ENCODE measurements at places on chromosomes 11 and 22.

- peak; percentile 39 for DNase-seq
Observed at GRCh38 chr11:119755356-119756071, 26.5 kb upstream of the NECTIN1 start.

- no peak for DNase-seq
Observed at GRCh38 chr11:44255406-44256071, 54.4 kb downstream of the ALX4 start.

DNA sequence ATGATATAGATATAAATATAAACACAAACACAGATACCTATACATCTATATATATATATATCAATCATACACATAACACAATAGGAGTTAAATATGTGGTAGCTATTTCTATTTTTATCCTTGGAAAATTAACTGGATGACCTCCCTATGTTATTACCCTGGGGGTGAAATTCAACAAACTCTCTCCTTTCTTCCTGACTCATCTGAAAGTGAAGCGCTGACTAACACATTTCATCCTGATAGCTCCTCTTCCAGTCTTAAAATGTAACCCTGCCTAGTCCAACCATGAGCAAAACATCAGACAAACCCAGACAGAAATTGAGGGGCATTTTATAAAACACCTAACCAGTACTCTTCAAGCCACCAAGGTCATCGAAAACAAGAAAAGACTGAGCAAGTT lies 220.6 kb upstream of the ISX start:
- no peak for DNase-seq

GRCh38 chr11:78217650-78218541 lies 29.2 kb downstream of the USP35 start:
- DNase-seq: no peak

DNA sequence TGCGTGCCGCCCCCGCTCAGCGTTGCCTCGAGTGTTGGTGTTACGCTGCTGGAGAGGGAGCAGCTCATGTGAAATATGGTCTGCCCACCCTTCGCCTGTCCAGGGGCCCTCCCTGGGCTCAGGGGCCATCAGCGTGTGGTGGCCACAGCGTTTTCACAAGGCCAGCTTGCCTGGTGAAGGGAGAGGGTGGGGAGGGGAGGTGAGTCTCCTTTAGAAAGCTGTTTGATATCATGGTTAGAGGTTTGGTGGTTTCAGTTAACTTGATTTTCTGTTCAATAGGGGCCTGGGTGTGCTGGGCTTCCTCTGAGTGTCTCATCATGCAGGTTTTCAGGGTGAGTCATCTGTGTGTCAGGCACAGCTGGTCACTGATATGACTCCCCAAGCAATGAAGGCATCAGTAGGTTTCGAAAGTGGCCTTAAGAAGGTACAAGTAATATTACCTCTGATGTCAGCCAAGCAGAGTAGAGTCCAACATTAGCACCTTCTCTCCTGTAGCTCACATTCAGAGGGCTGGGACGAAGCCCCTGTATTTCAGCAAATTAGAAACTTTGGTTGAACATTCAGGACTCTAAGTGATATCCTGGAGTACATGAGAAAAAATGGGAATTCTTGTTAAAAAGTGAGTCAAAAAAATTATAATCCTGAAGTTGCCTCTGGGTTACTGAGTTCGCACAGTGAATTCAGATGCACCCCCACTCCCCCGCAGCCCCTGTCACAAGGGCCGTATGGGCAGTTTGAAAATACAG lies 172.5 kb downstream of the TBC1D22A start:
- DNase-seq: no peak

DNA sequence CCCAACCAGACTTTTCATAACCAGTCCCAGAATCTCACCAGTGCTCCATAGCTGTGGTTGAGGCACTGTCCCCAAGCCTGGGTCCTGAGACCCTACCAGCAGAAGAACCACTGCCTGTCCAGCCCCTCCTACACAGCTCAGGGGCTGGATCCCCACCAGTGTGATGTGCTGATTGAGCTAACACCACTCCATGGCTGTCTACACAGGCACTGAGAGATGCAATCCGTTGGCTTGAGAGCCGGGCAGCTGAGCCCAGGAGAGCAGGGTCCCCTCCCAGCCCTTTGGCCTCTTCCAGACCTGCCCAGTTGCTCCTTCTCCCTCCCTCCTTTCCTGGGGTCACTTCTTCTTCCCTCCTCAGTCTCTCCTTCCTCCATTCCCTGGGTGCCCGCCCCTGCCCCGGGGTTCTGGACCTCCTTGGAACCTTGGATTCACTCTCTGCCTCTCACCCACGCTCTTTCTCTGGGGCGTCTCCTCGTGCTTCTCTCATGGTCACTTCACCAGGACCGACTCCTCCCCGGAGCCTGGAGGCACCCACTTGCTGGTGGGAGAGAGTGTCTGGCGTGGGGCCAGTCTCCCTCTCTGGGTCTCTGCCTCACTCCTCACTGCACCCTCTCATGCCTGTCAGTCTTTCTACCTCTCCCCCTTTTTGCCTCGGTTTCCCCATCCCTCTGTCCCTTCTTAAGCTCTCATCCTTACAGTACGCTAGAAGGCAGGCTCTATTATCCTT lies 706 bp upstream of the SCYL1 start:
- DNase-seq: no peak

GRCh38 chr11:3834664-3835461 lies 5.9 kb downstream of the RHOG start:
- DNase-seq: peak; percentile 83

DNA sequence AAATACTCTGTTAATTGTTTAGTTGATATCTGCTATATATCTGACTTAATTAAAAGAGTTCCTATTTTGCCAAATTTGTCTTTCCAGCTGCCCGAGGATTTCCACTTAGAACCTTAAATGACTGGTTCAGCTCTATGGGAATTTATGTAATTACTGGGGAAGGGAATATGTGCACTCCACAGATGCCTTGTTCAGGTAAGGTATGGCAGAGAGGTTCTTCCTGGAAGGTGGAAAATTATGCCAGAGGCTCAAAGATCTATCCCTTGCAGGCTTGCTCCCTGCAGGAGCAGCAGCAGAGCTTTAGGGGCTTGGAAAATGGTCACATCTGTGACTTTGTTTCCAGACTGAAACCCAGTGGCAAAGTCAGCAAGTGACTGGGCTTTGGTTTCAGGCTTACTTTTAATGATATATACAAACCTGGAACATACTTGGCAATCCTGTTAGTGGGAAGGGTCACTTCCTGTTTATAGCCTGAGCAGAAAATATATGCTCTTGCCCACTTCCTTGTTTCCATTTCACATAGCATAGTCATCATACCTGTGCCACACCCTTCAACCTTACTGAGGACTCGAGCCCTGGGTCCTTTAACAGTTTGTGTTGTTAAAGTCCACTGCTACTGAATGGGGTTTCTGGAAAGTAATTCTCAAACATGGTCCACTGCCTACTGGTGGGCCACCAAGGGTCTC lies 23.7 kb downstream of the WBP2NL start:
- DNase-seq: no peak

- DNase-seq: no peak
Observed at GRCh38 chr11:83367745-83368144, 81.6 kb upstream of the CCDC90B start.

DNA sequence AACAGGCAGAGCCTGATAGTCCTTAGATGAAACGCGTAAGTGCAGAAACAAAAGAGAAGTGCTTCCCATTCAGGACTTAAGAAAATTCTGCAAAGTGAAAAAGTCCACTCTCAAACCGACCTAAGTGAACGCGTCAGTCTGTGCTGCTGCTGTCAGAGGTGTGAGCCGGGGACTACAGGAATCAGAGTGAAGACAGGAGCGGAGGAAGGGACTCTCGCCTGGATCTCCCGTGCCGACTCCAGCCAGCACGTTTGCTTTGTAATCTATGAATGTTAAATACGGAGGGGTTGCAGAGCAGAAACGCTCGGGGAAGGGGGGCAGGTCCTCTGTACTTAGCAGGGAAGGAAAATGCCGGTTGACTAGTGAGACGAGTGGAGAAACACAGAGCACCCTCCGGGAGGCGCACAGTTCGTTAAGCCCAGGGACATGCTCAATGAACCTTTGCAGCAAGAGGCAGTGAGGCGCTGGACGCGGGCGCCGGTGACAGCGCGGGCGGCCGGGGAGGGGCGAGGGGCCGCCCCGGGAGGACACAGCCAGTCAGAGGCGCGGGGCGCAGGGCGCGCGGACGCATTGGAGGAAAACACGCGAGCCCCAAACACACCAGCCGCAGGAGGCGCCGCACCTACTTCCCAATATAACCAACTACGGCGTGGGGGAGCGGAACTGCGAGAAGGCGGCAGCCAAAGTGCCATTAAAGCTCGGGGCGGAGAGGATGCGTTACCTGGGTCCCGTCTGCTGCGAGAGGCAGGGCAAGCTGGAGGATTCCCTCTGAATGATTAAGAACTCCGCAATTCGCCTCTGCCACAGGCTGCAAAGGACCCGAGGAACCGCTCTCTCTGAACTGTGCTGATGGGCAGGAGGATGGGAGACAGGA lies at the start of gene CNTN5:
TSS of gene CNTN5 (plus strand) at position 598 of the 874 bp plus-strand sequence.
- peak; percentile 64 for DNase-seq

DNA sequence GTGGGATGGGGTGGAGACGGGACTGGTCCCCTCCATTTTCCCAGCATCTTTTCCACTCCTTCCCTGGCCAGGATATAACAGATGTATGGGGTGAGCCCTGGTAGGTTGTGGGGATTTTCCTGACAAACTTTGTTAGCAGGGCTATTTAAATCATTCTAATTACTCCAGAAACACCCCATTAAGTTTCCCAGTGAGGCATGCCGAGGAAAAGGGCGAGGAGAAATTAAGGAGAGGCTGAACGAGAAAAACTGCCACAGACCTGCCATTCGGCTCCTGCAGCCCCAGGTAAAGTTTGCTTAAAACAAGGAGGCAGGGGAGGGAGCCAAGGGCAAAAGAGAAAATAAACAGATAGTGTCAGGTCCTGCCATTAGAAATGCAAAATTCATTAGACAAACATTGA lies 428.2 kb downstream of the BUD13 start:
- no peak for DNase-seq

DNA sequence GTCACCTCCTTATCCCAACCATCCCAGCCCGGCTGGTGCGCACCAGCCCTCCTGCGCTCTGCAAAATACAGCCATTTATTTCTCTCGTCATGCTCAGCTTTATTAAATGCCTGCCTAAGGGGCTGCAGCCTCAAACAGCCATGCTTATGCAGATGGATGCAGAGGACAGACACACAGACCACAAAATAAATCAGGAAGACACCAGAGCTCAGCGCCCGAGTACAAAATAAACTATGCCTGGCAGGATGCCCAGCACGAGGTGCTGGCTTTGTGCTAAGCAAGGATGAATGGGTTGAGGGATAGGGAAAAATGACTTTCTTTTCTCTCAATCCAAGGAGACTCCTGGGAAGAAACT lies 70.5 kb downstream of the RPUSD4 start:
- no peak for DNase-seq

DNA sequence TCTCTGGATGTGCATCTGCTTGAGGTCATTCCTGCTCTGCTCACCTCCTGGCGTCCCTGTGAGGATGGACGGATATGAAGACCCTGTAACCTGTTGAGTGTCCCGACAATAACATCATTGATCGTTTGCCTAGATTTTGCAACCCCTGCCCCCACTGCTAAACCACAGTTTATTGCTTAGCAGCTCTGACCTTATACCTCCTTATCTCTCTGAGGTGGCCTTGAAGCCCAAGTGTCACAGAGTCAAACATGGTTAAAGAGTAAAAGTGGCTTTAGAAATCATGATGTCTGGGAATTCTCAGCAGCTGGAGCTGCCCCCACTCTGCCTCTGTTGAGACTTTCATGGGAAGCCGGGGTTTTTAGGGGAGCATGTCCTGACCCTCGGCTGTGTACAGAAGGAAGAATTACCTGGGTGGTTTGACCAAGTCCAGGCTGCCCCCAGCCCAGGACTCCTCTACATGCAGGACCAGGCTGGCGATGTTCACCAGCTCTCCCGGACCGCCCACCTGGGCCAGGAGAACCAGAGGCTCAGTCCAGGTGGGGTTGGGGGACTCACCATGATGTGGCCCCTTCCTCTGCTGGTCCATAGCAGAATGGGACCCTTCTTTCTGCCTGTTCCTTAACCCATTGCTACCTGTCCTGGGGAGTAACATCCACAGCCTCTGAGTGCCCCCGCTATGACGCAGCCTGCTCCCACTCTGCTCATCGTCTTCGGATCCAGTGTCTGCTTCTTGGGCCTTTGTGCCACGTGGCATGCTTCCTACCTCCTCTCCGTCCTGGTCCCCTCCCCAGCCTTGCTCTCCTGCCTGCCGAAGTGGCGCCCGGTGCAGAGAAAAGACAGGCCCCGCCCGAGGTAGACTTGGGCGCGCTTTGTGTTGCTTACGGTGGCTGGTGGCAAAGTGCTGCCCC lies 33.4 kb upstream of the FTH1 start:
- DNase-seq: no peak

GRCh38 chr11:12857572-12857971 lies 151.5 kb upstream of the RASSF10 start:
- no peak for DNase-seq

DNA sequence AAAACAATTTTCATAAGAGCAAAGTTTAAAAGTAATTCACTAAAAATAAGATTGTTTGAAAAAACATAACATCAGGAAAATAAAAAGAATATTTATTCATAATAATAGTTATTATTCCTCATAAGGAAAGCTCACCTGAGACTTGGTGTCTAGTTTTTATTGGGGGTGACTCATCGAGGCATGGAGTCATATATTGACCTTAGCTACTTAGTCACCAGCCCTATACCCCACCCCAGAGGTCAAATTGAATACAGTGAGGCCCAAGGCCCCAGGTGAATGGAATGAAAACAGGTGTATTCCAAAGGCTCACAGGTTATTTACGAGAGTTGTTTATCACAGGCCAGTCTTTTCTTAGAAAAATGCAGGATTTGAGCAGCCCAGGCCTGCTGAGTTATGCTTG lies 36.9 kb downstream of the CNTF start:
- no peak for DNase-seq

DNA sequence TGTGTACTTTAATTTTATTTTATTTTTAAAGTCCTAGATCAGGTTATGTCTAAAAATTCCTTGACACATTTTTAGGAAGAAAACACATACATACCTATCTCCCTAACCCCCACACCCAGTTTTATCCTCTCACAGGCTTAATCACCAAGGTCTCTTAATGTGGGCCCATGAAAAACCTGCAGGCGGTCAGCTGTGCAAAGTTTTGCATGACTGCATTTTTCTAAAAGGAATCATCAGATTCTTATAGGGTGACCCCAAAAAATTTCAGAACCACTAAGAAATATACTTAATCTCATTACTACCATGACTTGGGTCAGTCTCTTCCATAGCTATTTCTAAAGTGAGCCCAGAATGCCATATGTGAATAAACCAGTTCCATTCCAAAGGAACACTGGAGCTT lies 19.8 kb downstream of the SAA1 start:
- DNase-seq: no peak

DNA sequence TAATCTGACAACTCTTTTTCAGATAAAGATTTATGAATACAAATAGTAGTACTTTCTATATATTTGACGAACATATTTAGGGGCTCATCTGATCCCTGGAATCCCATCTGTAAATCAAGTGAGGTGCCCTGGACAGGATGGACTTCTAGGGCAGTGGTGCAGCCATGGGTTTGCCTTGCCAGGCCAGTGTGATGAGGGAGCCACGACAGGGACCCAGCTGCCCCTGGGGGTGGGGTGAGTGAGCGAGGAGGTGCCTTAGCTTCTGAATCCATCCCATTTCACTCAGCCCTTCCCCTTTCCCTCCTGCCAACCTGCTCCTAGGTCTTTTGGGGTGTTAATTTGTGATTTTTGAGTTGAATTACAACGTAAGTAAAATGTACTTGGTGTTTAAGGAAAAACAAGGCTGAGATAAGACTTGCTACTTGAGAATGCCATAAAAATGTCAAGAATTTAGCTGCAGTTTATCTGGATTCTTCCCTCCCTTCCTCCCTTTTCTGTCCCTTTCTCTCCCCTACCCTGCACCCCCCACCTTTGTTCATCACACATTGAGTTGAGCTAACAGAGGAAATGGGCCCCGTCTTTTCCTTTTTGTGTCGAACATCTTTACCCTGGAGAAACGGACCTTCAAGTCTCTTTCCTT lies 60.8 kb downstream of the PPFIBP2 start:
- no peak for DNase-seq

GRCh38 chr22:40220316-40221054 lies 42.8 kb downstream of the TNRC6B start:
- DNase-seq: no peak

Data from posterior cingulate gyrus (tissue), 11 donors.